ENCODE measurements at places on chromosomes 2 and 18. TPM values are rescaled to one million over a fixed set of nuclear protein-coding genes. Genes with fewer than 3 reads are reported as not detected.

DLX1 gene
- not detected for total RNA-seq

KIF1A gene
- 10.2 TPM for total RNA-seq

SLC23A3 gene
- 0.48 TPM for total RNA-seq

FSIP2 gene
- 0.40 TPM for total RNA-seq

TMEM37 gene
- total RNA-seq: 1.5 TPM

SPEG gene
- 199 TPM for total RNA-seq

RELCH gene
- 21.0 TPM for total RNA-seq

NYAP2 gene
- total RNA-seq: 0.05 TPM

ACMSD gene
- total RNA-seq: not detected

SH2D6 gene
- not detected for total RNA-seq

C2orf72 gene
- total RNA-seq: 0.08 TPM

Data from cardiac septum (tissue), 1 donor.